ENCODE measurements at places on chromosomes 3 and 15.

GRCh38 chr15:45089712-45090373 is 24.1 kb downstream of the DUOX2 start:
- DNase-seq = no peak

DNA sequence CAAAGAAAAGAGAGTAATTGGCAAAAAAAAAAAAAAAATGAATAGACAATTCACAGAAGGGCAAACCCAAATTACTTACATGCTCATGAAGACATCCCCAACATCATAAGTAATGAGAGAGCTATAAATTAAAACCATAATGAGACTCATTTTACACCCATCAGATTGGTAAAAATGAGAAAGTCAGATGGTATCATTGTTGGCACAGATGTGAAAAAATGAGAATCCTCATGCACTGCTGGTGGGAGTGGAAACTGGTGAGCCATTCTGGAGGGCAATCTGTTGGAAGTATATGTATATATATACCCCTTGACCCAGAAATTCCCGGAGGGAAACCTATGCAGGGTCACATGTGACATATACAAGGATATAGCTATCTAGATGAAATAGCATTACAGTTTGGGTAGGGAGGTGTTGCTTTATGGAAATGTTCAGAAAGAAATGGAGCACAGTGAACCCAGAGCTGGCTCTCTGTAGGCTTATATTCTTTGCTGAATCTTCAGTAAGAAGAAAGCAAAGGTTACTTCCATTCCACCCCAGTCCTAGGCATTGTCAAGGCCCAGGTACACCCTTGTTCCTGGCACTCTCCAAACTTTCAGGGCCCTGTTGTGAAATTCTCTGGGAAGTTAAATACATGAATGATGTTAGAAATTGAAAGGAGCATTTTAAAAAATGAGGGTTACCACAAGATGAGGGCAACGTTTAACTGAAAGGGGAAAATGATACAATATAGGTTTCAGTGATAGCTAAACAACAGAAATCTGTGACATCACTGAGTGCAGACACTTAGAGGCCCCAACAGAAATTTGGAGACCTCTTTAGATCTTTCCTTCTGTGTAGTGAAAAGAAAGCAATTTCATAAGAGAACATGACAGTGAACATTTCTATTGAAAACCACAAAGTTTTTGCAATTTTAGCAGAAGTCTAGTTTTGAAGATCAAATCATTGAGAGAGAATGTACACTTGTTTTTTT is 132.7 kb upstream of the TPRG1 start:
- DNase-seq = no peak

DNA sequence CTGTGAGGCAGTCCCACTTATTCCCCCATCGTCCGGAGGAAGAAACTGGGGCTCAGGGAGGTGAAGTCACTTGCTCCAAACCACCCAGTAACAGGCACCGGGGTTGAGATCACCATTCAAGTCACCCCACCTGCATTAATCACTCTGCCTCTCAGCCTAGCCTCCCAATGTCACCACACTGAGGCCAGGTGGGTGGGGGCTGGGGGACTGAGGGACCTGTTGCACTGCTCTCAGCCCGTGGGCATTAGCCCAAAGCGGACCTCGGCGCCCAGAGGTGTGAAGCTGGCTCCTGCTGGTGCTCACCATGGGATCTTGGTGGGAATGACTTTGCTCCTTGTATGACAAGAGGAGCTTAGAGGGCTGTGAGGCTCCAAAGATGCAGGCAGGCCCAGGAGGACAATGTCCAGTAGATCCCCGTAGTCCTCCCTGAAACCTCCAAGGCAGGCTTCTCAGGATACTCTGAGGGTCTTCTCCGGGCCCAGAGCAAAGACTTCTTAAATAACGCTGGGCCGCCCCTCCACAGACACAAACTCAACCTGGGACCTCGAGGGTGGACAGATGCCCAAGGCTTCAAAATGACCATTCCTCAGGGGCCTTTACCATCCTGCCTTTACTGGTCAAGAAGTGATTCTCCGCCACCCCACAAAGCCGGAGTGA is 1.7 kb downstream of the NT5DC2 start:
- no peak for DNase-seq

GRCh38 chr3:134956395-134956794 is 161.3 kb downstream of the EPHB1 start:
- DNase-seq = no peak

DNA sequence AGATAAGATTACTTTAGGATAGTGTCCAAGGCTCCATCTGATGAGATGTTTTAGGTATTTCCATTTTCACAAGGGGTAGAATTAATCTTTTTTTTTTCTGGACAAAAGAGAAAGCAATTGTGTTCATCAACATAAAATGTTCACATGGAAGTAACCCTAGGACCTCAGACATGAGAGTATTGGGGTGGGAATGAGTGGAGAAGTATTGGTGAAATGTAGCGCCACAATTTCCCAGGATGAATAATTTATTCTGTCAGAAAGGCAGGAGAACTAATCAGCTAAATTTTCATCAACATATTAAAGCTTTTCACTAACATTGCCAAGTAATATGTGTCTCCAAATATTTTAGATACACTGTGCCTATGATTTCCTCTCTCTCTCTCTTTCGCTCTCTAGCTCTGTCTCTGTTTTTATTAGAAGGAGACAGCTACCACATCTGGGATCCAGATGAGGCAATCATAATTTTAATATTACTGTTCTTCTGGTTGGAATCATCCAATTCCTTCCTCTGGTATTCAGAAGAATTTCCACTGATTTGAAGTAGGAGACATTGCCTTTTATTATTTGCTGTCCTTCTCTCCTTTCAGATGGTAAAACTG is 21.6 kb upstream of the ZNF280D start:
- DNase-seq = no peak

DNA sequence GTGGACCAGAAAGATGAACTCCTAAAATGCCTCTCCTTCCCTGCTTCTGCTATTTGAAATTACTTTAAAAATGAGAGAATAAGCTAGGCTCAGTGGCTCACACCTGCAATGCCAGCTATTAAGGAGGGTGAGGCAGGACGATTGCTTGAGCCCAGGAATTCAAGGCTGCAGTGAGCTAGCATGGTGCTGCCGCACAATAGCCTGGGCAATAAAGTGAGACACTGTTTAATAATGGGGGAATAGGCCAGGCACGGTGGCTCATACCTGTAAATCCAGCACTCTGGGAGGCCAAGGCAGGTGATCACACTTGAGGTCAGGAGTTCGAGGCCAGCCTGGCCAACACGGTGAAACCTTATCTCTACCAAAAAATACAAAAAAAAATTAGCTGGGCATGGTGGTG is 271.1 kb downstream of the FOXP1 start:
- no peak for DNase-seq
